ENCODE measurements at places on chromosomes 2 and 18. TPM values are rescaled to one million over a fixed set of nuclear protein-coding genes. Genes with fewer than 3 reads are reported as not detected.
A peak's percentile ranks its signal among the peaks of the same experiment; 100 is the strongest.

Gene FOXI3
- polyA plus RNA-seq = not detected

Gene BBS5
- polyA plus RNA-seq = 2.6 TPM

Gene SPATA3
- not detected for polyA plus RNA-seq

Gene OR6B2
- polyA plus RNA-seq = not detected

Gene SF3B6
- 199 TPM for polyA plus RNA-seq

Gene LRATD1
- polyA plus RNA-seq = 0.11 TPM

Gene CD28
- polyA plus RNA-seq = not detected

Gene IL36B
- not detected for polyA plus RNA-seq

Gene DYSF
- polyA plus RNA-seq = 1.3 TPM

Gene POTEC
- polyA plus RNA-seq = not detected

Gene RBMS1
- polyA plus RNA-seq = 80.1 TPM

Gene MRPS5
- 45.0 TPM for polyA plus RNA-seq

Gene MAB21L4
- not detected for polyA plus RNA-seq

Gene NTSR2
- polyA plus RNA-seq = not detected

DNA sequence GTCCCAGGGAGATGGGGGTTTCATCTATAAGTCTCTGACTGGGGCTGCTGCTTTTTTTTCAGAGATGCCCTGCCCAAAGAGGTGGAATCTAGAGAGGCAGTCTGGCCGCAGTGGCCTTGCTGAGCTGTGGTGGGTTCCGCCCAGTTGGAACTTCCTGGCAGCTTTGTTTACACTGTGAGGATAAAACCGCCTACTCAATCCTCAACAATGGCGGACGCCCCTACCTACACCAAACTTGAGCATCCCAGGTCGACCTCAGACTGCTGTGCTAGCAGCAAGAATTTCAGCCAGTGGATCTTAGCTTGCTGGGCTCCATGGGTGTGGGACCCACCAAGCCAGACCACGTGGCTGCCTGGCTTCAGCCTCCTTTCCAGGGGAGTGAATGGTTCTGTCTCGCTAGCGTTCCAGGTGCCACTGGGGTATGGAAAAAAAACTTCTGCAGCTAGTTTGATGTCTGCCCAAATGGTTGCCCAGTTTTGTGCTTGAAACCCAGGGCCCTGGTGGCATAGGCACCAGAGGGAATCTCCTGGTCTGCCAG lies 152.6 kb upstream of the CYP26B1 start:
- no peak for DNase-seq

DNA sequence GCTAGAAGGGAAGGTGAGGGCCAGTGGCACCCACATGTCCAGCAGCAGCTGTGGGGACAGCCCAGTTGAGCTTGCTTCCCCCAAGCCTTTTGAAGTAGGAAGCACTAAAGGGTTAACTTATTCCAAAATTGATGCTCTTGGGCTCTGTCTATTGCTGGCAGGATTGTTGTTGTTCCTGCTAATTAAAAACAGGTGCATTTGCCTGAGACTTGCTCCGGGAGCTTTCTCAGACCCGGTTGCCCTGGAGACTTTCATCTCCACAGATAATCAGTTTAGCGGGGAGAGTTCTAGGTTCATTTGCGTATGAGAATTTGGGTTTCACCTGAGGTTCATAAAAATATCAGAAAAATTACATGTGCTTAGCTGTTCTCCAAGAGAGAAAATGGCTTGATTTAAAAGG lies 277.3 kb downstream of the LRATD1 start:
- DNase-seq = no peak

DNA sequence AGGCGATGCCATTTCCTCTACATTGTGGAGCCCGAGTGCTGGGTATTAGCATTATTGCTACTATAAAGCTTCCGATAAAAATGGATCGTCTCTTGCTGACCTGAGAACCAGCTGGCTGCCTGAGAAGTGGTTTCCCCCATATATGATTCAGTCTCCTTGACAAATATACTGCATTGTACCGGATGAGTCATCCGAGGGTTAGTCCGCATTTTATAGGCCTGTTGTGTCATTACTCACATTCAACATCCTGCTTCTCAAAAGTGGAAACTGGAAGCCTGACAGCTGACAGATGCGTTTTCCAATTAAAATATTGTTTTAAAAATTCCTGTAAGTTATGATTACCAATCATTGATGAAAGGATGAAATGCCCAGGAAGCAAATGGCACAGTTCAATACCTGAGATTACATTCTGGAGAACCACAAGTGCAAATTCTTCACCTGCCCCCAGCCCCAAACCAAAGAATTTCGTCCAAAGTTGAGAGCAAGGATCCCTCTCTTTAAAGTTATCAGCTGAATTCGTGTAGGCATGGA lies 65.7 kb downstream of the SPRED2 start:
- peak; percentile 87 for DNase-seq

- no peak for DNase-seq
These were observed 88.8 kb downstream of the CD8B2 start for GRCh38 chr2:106575955-106576354.

- no peak for DNase-seq
These were observed 1347.2 kb upstream of the DDX18 start for GRCh38 chr2:116467243-116467642.

GRCh38 chr2:229952256-229952835 lies 30.0 kb downstream of the FBXO36 start:
- DNase-seq = no peak

- peak; percentile 29 for DNase-seq
These were observed 161.6 kb upstream of the TRIB2 start for GRCh38 chr2:12555012-12555645.

- DNase-seq = no peak
These were observed 695.3 kb downstream of the SATB2 start for GRCh38 chr2:198762441-198762840.

GRCh38 chr2:231263118-231263831 lies 64.8 kb downstream of the ARMC9 start:
- no peak for DNase-seq

DNA sequence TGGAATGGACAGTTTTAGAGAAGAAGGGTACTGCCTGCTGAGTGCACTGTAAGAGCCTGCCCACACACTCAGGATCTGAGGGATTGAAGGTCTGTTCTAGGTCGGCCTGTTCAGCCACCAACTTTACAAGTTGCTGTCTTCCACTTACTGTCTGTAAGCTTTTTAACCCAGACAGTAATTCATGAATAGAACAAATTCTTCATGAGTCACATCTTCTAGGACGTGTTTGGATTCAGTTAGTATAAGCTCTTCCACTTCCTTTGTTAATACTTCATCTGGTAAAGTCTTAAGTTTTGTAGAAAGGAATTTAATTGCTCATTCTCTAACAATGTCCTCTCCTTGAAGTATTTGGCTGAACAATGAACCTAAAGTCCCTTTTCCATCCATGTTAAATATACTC lies 74.6 kb downstream of the PDE11A start:
- DNase-seq = peak; percentile 78

DNA sequence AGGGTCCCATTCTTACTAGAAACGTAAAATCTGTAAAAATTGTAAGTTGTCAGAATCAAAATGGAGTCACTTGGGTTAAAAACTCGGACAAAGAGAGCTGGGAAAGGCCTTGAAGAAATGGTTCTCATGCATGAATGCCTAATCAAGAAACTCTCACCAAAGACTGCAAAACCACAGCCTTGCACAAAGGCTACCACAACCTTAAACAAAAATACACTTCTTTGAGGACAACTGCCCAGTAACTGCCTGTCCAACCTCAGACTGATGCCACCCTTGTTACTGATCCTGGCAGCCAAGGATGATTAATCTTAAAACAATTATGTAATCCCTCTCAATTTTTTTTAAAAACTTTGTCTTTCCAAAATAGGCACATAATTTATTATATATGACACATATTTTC lies 299.3 kb downstream of the CCDC85A start:
- no peak for DNase-seq

GRCh38 chr2:119692310-119692709 lies 13.3 kb downstream of the TMEM177 start:
- no peak for DNase-seq

- peak; percentile 61 for DNase-seq
These were observed 227.6 kb upstream of the ETAA1 start for GRCh38 chr2:67169417-67170140.

DNA sequence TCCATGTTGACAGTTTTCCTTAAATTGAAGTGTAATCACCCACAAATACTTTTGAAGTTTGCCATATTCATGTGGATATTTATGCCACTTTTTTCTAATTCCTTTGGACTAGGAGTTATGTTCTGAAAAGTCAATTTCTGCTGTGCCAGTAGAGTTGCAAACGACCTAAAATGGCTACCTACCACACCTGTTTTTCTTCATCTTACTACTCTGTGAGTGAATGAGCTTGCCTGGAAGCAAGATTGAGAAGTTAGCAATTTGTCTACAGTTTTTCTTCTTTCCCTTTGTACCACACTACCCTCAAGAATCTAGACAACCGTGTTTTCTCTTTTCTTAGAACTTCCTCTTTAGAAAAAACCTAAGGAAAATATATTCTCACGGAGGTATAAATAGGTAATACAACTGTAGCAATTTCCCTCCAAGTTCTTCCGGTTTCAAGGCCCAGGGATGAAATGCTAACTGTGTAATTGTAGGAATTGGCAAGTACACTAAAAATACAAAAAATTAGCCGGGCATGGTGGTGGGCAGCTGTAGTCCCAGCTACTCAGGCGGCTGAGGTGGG lies 7.3 kb upstream of the SLC39A10 start:
- no peak for DNase-seq

- no peak for DNase-seq
These were observed 624 bp upstream of the MAP4K3 start for GRCh38 chr2:39437522-39438296.

DNA sequence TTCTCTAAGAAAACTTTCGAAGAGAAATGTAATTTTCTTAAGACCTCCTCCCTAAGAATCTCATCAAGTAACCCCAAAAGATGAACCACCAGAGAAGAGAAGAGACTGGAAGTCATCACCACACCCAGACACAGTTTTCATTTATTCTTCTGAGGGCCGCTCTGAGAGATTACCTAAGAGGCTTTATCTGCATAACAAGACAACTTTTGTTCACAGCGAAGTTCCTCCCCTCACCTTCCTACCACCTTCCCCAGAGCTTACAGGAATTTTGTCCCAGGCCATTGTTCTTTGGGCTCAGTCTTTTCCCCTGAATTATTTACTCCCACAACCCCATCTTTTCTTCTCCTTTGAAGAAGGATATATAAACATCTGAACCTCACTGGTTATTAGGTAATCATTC lies 92.8 kb downstream of the AKAIN1 start:
- no peak for DNase-seq

GRCh38 chr2:192593561-192593960 lies 398.8 kb upstream of the TMEFF2 start:
- no peak for DNase-seq

DNA sequence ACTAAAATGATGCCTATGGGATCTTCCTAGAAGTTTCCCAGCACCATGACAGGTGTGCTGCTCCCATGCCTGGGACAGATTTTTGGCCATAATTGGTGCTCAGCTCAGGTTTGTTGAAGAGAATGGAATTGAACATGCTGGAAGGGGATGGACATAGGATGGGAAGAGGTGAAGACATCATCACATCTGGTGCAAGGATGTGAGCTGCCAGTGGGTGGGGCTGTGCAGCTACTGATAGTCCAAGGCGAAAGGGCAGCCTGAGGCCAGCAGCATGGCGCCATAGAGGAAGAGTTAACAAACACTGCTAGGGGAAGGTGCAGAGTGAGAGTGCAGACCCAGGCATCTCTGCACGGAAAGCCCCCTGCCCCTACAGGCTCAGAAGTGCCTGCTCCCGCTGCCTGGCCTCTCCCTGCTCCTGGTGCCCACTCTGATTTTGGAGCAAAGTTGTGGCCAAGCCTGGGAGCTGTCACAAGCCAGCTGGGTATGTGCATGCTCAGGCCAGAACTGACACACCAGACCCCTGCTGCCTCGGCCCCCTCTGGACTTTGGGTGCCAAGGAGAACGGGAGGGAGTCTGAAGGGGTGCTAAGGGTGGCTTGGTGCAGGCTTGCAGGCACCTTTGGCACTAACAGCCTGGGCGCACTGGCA lies 178.6 kb downstream of the ZBTB7C start:
- DNase-seq = no peak

DNA sequence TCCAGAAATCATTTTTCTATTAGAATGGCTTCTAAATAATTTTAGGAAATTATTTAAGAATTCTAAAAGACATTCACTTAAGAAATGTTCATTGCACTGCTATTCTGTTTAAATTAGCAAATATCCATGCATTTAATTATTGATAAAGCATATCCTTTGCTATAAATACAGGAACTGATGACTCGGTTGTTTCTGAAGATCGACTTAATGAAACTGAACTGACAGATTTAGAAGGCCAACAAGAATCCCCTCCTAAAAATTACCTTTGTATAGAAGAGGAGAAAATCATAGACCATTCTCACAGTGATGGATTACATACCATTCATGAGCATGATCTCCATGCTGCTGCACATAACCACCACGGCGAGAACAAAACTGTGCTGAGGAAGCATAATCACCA lies 59.4 kb downstream of the SLC39A10 start:
- DNase-seq = no peak

GRCh38 chr2:201985728-201986462 lies 47.8 kb upstream of the FZD7 start:
- no peak for DNase-seq

- DNase-seq = no peak
These were observed 47.4 kb upstream of the DNAJC10 start for GRCh38 chr2:182668671-182669070.

- DNase-seq = no peak
These were observed 19.0 kb upstream of the DNAH6 start for GRCh38 chr2:84497285-84497684.

GRCh38 chr2:37324786-37325624 lies at the start of gene PRKD3:
PRKD3 (minus strand) TSS chr2:37324833; CDS start chr2:37316524, 8,309 bp downstream.
- DNase-seq = no peak

DNA sequence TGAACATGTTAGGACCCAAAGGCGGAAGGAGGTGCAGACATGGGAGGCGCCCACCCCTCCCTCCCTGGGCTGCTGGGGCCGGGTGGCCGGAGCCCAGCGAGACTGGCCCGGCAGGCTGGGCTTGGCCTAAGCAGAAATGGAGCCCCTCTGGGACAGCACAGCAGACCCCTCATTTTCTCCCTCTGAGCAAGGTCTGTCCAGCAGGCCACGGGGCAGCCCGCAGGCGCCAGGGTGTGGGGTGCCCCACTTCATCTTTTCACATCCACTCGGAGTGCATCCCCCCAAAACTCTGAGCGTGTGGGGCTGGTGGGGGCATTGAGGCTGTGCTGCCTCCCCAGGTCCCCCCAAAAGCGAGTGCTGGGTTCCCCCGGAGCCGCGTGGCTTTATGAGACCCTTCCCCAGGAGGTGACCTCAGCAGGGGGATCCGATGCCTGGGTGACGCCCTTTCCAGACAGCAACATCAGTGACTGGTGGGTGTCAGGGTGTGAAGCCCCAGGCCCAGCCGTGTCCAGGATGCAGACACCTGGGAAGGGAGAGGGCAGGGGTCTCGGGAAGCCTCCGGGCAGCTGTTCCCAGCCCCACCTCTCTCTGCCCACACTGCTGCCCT lies 36.7 kb upstream of the GPC1 start:
- DNase-seq = no peak

GRCh38 chr2:239777219-239777618 lies 247.9 kb downstream of the NDUFA10 start:
- no peak for DNase-seq

- DNase-seq = no peak
These were observed 221.6 kb downstream of the GPD2 start for GRCh38 chr2:156657809-156658208.

DNA sequence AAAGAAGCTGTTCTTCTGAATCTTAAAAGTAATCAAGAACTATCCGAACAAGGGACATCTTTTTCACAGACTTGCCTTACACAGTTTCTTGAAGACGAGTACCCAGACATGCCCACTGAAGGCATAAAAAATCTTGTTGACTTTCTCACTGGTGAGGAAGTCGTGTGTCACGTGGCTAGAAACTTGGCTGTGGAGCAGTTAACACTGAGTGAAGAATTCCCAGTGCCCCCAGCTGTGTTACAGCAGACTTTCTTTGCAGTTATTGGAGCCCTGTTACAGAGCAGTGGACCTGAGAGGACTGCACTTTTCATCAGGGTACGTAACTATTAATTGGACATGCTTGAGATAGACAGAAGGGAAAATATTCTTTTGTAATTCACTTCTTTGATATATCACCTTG lies 2.4 kb downstream of the MRPL44 start:
- DNase-seq = no peak

All from BJ (cell line).